Bladder microvascular endothelial cell (primary cell): ENCODE measurements at places on chromosomes 3 and 15. TPM values are rescaled to one million over a fixed set of nuclear protein-coding genes. Genes with fewer than 3 reads are reported as not detected.

The HGD gene
- 0.25 and 0.49 TPM in 2 replicates for total RNA-seq

The C3orf85 gene
- total RNA-seq, result not detected in 2 replicates

The NR2F2 gene
- 5.8 and 23.0 TPM in 2 replicates for total RNA-seq

The SPSB4 gene
- total RNA-seq, result not detected in 2 replicates

The LRRC34 gene
- 0.16 and 1.3 TPM in 2 replicates for total RNA-seq

The GPR160 gene
- 4.8 and 13.3 TPM in 2 replicates for total RNA-seq

The ZBBX gene
- total RNA-seq, result under 0.01 and 0.13 TPM in 2 replicates

The INSYN1 gene
- total RNA-seq, result 0.13 and 0.16 TPM in 2 replicates

The PTX3 gene
- 56.3 and 566 TPM in 2 replicates for total RNA-seq

The MAPKAPK3 gene
- 8.0 and 9.7 TPM in 2 replicates for total RNA-seq

The SAMMSON gene
- not detected in 2 replicates for total RNA-seq

The HTD2 gene
- total RNA-seq, result 3.2 and 7.4 TPM in 2 replicates

The GOLGA6D gene
- total RNA-seq, result under 0.01 TPM in 1 of 2 replicates, not detected in the other

The NDN gene
- total RNA-seq, result 9.9 and 26.2 TPM in 2 replicates

The ANKRD34C gene
- not detected in 2 replicates for total RNA-seq

The PLAAT1 gene
- 0.44 and 1.8 TPM in 2 replicates for total RNA-seq

The SEMA3F gene
- total RNA-seq, result 36.8 and 47.1 TPM in 2 replicates

The GRK7 gene
- under 0.01 TPM in 1 of 2 replicates, not detected in the other for total RNA-seq

The TRPM1 gene
- total RNA-seq, result 0.06 and 0.81 TPM in 2 replicates

The AQP9 gene
- total RNA-seq, result not detected in 2 replicates

The DPPA2 gene
- total RNA-seq, result not detected in 2 replicates

The CD86 gene
- not detected in 2 replicates for total RNA-seq

The EBLN2 gene
- total RNA-seq, result 3.7 and 9.6 TPM in 2 replicates

The LDHAL6B gene
- total RNA-seq, result not detected in 2 replicates

The RASGRF1 gene
- total RNA-seq, result 0.63 TPM in 1 of 2 replicates, not detected in the other

The ACAN gene
- total RNA-seq, result 0.25 and 8.9 TPM in 2 replicates
